ENCODE measurements at places on chromosomes 16 and 17.

- no peak for DNase-seq
These were observed 658 bp upstream of the DUSP3 start for GRCh38 chr17:43779145-43780125.

DNA sequence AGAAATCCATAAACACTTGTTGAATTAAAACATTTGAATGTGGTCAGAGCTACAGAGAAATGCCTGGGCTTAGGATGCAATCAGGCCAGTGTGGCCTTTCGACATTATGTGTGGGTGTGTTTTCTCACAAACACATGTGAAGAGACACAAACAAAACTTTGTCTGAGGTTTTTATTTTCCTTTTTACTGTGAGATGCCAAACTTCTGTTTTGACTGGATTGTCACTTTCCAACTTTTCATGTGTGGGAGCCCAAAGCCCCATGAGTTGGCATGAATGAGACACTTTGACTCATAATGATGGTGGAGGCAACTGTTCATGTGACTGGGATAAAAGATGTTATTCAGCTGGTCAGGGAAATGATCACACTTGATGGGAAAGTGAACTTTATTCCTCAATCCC is 71.9 kb upstream of the GAS7 start:
- DNase-seq, result no peak

DNA sequence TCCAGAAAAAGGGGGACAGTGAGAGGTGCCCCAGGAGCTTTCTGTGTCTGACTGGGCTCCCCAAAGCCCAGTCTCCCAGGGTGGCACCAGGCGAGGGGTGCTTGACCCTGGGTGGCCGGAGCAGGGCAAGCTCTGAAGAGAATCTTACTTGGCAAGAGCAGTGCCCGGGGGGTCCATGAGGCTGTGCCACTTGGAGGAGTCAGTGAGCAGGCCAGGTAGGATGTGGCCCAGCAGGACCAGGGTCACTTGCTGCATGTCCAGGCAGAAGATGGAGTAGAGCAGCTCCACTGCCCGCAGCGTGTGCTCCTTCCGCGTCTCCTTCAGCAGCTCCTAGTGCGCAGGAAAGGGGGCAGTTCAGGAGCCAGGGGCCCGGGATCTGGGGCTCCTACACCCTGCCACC is 7.3 kb downstream of the CSF3 start:
- no peak for DNase-seq

DNA sequence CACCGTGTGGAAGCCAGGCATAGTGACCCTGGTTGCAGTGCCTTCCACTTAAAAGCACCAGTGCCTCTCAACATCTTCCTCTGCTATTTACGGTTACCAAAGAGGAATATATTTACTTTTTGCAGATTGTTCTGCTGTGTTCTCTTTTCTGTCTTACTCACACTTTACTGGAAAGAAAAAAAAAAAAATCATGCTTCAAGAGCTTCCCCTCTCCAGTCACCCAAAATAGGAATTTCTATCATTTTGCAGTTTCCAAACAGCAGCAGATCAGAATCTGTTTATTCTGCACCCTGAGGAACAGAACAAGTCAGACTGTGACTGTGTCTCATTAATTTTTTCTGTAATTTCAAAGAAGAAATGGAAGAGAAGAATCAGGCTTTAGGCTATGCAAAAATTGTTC is 96.1 kb downstream of the KCNJ2 start:
- no peak for DNase-seq

DNA sequence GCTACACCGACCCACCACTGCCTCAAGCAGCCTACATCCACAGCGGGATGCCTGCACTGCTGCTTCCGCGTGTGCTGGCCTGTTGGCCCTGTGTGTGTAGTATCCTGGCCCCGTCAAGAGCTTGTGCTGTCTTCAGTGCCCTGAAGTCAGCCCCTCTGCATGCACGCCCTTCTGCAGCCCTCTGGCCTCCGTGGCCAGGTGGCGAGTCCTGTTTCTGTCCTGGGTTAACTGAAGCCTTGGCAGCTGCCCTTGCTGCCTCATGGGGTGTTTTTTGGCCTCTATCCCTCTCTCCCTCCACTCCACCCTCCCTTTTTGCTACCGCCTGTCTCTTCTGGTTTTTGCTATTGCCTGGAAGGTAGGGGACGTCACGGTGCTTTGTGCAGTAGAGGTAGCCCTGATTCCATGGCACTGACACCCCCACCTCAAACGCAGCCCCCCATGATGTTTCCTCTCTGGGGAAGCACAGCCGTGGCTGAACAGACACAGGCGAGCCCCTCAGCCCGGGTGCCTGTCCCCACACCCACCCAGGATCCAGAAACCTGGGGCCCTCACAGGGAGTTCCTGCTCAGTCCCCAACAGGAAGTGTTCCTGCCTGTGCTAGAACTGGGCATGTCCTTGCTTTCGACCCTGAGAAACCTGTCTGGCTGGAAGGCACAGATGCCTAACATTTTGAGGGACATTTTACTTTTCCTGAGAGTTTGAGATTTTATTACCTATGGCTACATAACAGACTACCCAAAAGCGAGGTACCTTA is 18.8 kb upstream of the AMZ2 start:
- DNase-seq, result no peak

DNA sequence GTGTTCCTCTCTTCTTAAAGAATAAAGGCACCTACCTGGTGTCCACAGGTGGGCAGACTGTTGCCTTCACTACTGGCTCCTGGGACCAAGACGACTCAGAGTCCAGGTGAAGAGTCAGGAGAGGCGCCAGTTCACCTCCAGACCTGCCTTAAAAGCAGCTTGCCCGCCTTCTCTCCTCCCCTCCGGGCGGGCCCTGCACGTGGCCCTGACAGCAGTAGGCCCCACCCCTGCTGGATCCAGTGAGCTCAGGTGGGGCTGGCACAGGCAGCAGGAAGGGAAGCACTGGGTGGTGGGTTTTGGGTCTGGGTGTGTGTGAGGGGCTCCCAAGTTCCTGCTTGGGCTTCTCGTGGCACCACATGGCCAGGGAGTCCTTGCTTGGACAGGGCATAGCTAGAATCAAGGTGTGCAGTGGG is at the start of gene TNS4:
TNS4 (minus strand) TSS at position 125 of the 413 bp plus-strand sequence. CDS start 5,198 bp downstream, outside the sequence.
- DNase-seq, result no peak

- no peak for DNase-seq
These were observed 146.6 kb downstream of the TRIM37 start for GRCh38 chr17:58960068-58960467.

- DNase-seq, result no peak
These were observed 37.2 kb upstream of the HOXB9 start for GRCh38 chr17:48663134-48663924.

DNA sequence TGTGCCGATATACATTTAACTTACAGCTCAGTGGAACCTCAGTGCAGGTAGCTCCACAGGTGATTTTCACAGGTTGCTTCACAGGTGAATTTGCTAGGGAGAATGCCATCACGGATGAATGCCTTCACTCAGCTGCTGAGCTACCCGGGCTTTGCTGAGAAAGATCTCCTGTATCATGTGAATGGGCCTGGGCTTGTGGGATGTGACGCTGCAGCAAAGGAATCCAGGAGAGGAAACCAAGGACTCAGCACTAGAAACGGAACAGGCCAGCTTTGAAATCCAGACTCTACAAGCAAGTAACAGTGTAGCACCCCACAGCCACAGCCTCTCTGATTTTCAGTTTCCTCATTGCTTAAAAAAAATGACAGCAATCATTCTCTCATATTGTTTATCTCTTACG is 271.4 kb upstream of the MAF start:
- DNase-seq, result no peak

DNA sequence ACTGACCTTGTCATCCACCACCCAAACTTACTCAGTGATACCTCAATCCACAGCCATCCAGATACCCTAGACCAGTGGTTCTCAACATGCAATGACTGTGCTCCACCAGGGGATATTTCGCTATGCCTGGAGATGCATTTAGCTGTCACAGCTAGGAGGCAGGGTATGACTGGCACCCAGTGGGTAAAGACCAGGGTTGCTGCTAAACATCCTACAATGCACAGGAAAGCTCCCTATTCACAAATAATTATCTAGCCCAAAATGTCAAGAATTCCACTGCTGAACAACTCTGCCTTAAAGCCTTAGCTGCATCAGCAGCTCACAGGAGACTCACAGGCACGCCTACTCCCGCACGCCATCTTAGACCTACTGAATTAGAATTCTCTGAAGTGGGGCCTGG is 212.6 kb downstream of the GRIN2A start:
- no peak for DNase-seq

- no peak for DNase-seq
These were observed 90.9 kb downstream of the PARN start for GRCh38 chr16:14539156-14539555.

- no peak for DNase-seq
These were observed 117.3 kb downstream of the IRX5 start for GRCh38 chr16:55047903-55048497.

GRCh38 chr16:25922438-25922837 is 230.7 kb downstream of the HS3ST4 start:
- DNase-seq, result no peak

GRCh38 chr17:27546624-27547300 is 84.2 kb upstream of the LGALS9 start:
- no peak for DNase-seq

DNA sequence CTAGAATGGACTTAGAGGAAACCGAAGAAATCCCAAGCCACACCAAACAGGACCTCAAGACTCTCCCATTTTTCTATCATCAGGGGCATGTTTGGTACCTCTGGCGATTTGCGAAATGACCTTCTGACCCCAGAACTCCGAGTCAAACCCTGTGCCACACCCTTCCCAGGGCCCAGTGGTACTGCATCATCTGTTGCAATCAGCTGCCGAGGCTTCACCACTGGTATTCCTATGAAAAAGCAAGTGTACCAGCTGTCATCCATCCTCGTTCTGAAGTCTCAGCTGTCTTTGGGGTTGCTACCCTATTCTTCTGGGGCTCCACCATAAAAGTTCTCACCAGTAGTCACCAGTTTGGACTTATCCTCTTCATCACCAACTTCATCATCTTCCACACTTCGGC is 2.3 kb upstream of the RSKR start:
- DNase-seq, result no peak

- no peak for DNase-seq
These were observed 26.1 kb downstream of the TRPV3 start for GRCh38 chr17:3531266-3532101.

DNA sequence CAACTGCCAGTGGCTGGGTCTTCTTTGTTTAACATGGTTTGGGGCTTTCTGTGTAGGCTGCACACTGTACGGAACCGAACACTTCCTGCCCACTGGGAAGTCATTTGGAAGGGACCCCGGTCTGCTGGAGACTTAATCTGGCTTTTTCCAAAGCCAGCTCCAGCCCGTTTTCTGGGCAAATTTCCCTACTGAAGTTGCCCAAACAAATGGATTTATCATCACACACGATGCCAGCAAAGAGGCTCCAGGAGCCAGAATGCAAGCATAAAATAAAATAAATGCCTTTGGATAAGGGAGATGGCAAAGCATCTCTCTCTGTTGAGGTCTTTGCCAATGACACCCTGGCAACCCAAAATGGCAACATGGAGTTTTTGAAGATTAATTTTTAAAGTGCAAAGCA is 259.9 kb upstream of the IRX3 start:
- no peak for DNase-seq
